NCI-H1694 treated with DMSO at 0.1 percent for 48 hours (cell line): ENCODE measurements at places on chromosomes 5 and 9.
A peak's percentile ranks its signal among the peaks of the same experiment; 100 is the strongest.

GRCh38 chr5:58090704-58091103 lies 369.2 kb downstream of the PLK2 start:
- no peak for DNase-seq

DNA sequence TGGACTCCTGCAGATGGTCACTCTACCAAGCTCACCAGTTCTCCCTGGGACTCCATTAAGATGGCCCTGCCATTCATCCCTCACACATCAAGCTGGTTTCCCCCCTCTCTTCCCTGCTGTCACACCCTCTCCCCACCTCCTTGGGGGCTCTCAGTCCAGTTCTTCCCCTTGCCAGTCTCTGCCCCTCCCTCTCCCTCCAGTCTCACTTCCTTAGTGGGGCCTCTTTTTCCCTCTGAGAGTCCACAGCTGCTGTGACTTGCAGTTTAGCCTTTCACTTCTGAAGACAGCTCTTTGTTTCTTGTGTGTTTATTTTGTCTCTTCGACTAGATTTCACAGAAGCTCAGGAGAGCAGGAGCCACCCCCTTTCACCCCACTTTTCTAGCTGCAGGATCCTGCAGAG lies 10.5 kb downstream of the DOCK2 start:
- DNase-seq = no peak

DNA sequence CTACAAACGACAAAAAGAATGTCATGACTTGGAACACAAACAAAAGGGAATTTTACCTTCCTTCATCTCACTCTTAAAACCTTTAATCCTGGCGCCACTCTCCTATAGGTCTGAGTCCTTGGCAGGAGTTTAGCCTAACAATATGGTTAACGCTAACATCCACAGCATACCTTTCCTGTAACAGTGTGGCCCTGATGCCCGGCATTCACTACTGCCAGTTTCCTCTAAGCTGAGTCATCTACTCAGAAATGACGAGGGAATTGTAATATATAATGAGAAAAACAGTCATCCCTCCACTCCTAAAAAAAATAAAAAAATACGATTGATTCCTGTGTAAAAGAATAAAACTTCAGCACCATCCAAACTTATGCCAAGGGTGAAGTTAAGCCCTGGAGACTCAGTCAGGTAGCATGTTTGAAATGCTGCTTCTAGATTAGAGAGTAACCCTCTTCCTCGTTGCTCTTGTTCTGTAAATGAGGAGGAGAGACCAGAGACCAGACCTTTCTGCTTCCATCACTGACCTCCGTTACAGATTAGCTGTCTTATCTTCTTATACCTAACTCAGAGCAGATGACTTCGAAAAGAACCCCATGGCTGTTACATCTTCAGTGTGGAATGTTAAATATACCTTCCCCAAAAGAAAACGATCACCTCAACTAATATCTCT lies 37.4 kb downstream of the CCDC125 start:
- no peak for DNase-seq

GRCh38 chr9:13568405-13568804 lies 288.9 kb upstream of the MPDZ start:
- peak; percentile 49 for DNase-seq

- no peak for DNase-seq
Observed at GRCh38 chr9:127989094-127989493, 8.3 kb upstream of the EEIG1 start.

GRCh38 chr5:91182763-91183162 lies 200.4 kb downstream of the ARRDC3 start:
- DNase-seq = no peak

GRCh38 chr5:74336297-74336696 lies 304.2 kb downstream of the ENC1 start:
- DNase-seq = peak; percentile 12

GRCh38 chr5:147321569-147321968 lies 86.7 kb downstream of the STK32A start:
- DNase-seq = no peak

DNA sequence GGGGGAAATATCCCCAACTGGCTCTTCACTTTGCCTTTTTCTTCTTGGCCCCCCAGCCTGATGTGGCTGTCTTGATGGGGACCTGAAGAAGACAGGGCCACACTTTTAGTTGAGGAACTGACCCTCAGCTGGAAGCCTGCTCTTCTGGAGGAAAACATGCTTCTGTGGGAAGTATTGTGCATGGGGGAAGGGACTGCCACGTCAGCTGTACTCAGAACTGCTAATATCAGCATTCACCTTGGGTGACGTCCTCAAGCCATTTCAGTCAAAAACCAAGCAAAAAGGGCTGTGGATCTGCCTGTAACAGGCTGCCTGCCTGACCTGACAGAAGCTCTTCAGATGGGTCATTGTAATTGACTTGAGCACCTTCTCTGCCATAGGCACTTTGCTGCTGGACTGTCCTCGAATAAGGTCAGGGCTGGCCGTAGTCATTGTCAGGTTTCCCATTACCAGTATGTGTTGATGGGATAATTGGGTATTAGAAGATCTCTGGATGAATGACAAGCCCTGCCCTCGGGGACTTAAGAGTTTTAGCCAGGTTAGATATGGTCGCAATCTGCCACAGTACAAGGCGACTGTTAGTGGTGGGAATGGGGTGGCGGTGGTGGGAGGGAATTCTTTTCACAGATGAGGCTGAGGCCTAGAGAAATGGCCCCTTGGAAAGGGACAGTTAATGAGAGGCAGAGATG lies 10.4 kb downstream of the RAI14 start:
- DNase-seq = no peak

DNA sequence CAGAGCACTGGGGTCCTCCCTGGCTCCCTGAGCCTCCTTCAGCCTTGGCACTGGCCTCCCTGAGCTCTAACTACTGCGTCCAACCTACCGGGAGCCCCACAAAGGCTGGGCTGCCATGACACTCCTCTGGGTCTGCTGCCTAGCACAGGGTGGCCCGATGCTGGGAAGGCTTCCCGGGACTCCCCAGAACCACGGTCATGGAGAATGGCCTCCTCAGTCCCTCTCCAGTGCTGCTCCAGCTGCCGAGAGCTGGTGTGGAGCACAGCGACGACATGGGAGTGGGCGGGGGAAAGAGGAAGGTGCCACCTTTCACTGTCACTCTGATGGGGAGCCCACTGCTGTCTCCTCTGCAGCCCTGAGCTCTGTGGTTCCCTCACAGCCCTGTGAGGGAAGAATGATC lies 61.5 kb upstream of the RNF130 start:
- DNase-seq = no peak
